ENCODE measurements at places on chromosomes 11 and 22.

DNA sequence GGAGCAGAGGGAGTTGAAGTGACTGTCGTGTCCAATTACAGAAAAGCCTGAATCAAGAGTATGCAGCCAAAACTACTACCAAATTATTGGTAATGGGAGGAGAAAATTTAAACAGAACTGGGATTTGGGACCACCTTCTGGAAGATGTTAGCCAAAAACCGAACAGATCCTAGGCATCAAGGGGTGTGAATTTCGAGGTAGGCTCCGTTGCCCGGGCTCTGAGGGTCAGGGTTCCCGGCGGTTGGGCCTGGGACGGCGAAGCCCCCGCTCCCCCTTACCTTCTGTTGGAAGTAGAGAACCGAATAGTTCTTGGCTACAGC, 313 bp downstream of the PRCP start:
- no peak for DNase-seq

DNA sequence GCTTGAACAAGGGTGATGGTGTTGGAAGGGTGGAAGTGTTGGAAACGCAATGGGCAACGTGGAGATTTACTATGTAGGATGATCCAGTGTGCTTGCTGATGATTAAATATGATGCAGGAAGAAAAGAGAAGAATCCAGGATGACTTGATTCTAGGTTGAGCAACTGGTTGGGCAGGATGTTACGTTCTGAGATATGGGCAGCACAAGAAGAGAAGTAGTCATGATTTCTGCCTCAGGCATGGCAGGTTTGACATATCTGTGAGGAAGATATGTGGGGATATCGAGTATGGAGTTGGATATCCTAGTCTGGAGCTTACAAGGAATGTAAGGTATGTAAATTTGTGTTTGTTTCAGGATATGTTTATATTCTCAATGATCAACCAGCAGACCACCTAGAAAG, 1.9 kb downstream of the OR52K1 start:
- no peak for DNase-seq

DNA sequence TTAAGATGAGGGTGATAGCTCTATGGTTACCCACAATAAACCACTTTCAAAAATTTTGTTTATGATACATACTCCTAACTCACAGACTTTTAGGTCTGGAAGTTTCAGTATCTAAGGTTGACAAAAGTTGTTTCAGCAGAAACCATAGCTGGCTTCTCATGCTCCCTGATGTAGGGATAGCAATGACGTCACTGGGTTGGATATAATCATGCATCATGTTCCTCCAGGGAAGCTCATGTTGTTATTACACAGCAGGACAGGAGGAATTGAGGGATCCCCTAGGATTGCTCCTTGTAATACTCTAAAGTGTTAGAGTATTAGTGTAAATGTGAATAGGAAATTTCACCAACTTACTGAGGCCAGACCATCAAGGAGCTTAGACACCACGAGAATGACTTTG, 23.6 kb downstream of the APOL3 start:
- no peak for DNase-seq

GRCh38 chr11:77397631-77398030, 76.3 kb downstream of the PAK1 start:
- DNase-seq, result no peak

DNA sequence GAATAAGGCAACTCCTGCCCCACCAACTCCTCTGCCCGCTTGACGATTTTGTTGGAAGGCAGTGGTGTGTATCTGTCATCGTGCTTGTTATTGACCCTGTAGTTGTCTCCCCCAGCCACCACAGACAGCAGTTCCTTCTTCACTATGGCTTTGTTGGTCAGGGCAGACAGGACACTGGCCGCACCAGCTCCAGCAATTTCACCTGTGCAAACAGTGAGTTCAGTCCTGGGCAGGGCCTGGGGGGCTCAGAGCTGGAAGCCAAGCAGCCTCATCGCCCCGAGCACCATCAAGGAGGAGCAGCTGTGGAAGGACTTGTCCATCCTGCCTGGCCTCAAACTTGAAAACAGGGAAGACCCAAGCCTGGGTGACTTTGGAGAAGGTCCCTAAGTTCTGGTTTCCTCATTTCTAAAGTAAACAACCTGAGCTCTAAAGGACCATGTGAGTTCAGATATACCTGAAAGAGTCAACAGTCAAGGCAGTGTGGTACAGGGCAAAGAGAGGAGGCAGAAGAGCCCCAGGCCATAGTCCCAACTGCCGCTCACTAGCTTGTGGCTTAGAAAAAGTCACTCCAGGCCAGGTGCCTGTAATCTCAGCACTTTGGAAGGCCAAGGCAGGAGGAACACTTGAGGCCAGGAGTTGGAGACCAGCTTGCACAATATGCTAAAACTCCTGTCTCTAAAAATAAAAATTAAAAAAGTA, 4.6 kb downstream of the PLAAT2 start:
- no peak for DNase-seq

GRCh38 chr11:69435161-69435986, 46.1 kb upstream of the LINC01488 start:
- no peak for DNase-seq

DNA sequence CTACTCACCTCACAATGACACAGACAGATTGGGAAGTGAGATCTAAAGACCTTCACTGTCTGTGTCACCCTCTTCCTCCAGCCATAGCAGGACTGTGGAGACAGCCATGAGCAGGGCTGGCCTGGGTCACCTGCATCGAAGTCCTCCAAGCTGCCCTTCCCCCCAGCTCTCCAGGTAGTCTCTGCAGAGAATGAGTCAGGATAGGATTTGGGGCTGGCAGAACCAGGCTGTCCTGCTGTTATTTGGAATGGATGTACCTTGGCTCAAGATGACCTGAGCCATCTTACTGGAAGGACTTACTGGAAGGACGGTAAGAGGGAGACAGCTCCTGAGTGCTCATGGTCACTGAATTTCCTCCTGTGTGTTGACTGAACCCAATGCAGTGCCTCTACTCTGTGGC, 29.2 kb downstream of the GGTLC2 start:
- DNase-seq, result no peak

GRCh38 chr11:13446444-13446843, 16.6 kb downstream of the BTBD10 start:
- DNase-seq, result no peak

- no peak for DNase-seq
Measured at GRCh38 chr22:42623756-42624441, 9.2 kb upstream of the POLDIP3 start.

DNA sequence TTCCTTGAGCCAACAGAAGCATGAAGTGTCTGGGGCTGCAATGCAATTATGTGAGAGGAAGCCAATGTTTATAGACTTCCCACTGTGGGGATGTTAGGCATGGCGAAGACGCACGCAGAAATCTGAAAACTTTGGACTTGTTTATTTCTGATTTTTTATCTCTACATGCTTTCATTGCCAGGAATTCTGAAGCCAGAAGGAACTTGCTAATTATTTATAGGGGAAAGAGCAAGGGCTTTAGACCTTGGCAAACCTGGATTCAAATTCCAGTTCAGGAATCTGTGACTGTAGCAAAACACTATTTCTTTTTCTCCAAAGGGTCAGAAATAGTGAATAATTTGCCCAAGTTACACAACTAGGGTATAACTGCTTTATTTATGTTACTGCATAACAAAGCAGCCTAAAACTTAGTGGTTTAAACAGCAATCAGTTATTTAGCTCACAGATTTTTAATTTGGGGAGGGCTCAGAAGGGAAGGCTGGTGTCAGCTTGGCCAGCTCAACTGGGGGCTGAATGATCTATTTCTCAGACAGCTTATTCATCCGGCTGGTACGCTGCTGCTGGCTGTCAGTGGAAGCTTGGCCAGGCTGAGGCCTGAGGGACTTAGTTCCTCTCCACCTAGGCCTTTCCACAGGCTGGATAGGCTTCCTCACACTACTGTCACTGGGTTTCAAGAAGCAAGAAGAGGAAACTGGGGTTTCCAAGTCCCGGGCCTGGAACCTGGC, 1.9 kb upstream of the OR6Q1 start:
- DNase-seq, result no peak

DNA sequence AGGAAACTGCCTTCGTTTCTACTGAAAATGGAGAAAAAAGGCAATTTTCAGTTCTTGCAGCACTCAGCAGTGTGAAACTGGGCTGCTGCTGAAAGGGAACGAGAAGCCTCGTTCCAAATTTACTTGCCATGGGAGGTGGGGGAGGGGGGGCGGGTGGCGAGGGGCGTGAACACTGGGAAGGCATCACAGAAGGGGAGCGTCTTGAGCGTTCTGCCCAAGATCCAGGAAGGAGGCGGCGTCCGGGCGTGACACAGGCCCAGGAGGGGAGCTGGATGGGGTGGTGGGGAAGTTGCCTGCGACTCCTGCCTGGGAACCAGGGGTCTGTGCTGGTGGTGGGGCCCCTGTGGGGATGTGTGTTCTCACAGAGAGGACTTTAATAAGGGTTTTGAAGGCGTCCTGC, 213.5 kb downstream of the CTTN start:
- no peak for DNase-seq

GRCh38 chr22:27273853-27274252, 527.7 kb downstream of the MN1 start:
- DNase-seq, result no peak

- DNase-seq, result no peak
Measured at GRCh38 chr11:1203505-1204271, 19.2 kb upstream of the MUC5B start.

- DNase-seq, result no peak
Measured at GRCh38 chr11:58965246-58965985, 26.1 kb downstream of the GLYATL1 start.

- DNase-seq, result no peak
Measured at GRCh38 chr11:121755191-121755590, 302.4 kb upstream of the SORL1-AS1 start.

GRCh38 chr22:42596336-42596735, 18.3 kb downstream of the POLDIP3 start:
- DNase-seq, result no peak

DNA sequence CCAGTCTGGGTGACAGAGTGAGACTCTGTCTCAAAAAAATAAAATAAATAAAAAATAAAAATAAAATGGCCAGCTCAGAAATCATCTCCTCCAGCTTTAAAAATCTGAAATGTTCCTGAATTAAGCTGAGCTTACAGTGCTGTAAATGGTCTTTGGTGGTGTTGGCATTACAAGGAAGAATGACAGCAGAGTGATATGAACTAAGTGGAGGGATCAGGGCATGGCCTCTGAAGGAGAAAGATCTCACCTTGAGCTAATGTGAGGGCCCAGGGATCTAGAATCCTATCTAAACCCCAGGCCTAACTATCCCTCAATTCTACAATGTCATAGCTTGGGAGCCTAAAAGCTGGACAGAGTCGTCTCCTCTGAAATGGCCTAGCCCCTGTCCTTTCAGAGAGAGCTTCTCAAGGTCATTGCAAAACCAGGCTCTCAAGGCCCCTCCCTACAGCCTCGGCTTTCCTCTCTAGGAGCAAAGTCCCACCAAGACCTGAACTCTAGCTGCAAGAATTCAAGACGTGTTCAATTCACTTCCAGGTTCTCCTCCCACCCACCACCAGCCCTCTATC, 345.4 kb downstream of the BUD13 start:
- DNase-seq, result no peak

DNA sequence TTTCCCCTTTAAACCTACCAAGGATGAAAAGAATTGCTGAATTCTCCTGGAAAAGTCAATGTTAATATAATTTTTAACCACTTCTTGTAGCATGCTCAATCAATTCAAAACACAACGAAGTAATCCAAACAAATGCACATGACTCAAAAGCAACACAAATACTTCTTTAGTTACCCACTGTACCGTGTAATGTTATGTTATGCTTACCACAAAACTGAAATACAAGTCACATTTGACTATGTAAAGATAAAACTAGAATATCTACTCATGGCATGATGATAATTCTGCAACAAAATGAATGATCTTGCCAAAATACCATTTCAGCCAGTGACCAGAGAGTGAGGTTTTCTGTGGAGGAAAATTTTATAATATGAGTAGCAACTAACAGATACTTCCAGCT, 587.0 kb downstream of the DLG2 start:
- DNase-seq, result no peak

GRCh38 chr11:10401256-10401655, 53.8 kb upstream of the AMPD3 start:
- DNase-seq, result no peak

GRCh38 chr11:44032299-44033085, 15.3 kb upstream of the ACCSL start:
- no peak for DNase-seq

GRCh38 chr22:36017651-36018091, 11.0 kb downstream of the RBFOX2 start:
- no peak for DNase-seq

DNA sequence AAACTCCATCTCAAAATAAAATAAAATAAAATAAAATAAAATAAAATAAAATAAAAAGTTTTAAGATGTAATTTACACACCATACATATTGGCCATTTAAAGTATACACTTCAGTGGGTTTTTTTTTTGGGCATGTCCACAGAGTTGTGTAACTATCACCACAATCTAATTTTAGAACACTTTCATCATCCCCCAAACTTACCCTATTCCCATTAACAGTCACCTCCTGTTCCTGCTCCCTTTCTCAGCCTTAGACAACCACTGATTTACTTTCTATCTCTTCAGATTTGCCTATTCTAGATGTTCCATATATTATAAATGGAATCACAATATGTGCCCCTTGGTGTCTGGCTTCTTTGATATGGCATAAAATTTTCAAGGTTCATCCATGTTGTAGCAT, 4.6 kb upstream of the ACER3 start:
- no peak for DNase-seq

DNA sequence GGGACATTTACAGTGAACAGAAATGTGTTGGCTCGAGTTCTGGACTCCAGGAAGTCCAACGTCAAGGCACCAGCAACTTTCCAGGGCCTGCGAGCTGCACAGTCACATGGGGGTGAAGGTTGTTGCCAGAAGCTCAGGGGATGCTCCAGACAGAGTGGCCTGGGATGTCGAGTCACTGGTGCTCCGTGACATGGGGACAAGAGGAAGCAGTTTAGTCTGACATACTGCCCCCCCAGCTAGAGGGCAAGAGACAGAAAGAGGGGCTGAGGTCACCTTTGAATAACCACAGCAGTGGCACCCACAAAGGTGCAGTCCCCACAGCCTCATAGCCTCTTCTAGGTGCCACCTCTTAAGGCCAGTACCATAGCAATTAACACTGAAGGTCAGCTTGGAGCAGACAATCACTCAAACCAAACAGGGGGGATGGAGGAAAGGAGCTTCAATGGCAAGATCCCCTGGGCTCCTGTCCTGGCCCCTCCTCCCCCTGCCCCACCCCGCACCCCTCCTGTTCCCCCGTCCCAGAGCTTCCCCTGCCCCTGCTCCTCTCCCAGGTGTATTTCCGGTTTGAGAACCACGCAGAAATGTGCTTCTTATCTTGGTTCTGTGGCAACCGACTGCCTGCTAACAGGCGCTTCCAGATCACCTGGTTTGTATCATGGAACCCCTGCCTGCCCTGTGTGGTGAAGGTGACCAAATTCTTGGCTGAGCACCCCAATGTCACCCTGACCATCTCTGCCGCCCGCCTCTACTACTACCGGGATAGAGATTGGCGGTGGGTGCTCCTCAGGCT, 3.8 kb downstream of the APOBEC3D start:
- DNase-seq, result peak; percentile 38
